ENCODE measurements at places on chromosomes 6 and 20. TPM values are rescaled to one million over a fixed set of nuclear protein-coding genes. Genes with fewer than 3 reads are reported as not detected.

GRCh38 chr20:46011631-46012482 is 3.1 kb downstream of the MMP9 start:
- no peaks in the 10 kb centered on the region for H3K36me3 ChIP-seq
- peaks cover 58% of the 10 kb centered on the region for H3K27me3 ChIP-seq
- H3K27ac ChIP-seq = no peak overlapping the region
- DNase-seq = peak; percentile 79
- H3K4me1 ChIP-seq = peaks cover 63% of the 10 kb centered on the region

- H3K27me3 ChIP-seq = peaks cover 11% of the 10 kb centered on the region
- peak overlapping the region; percentile 94 for H3K27ac ChIP-seq
- DNase-seq = peak; percentile 75
- peaks cover 19% of the 10 kb centered on the region for H3K36me3 ChIP-seq
- peak overlapping the region; percentile 90 for H3K4me3 ChIP-seq
Observed at GRCh38 chr6:45421709-45422502, 44.2 kb upstream of the SUPT3H start.

DNA sequence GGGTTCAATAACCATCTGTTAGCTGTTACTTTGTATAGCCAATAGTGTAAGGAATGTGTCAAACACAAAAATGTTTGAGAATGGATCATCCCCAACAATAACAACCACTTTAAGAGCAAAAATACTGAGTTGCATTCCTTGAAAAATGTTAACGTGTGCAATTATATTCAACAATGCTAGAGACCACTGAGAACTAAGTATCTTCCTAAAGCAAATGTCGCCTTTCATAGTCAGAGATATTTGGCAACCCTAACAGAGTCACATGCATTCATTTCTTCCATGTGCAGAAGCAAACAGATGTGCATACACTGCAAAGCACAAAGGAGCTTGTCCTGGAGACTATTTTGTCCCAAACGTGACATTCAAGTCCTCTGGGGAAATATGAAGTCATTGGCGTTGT is 448.6 kb downstream of the GJA1 start:
- no peaks in the 10 kb centered on the region for H3K36me3 ChIP-seq
- no peaks in the 10 kb centered on the region for H3K27me3 ChIP-seq
- no peak overlapping the region for H3K27ac ChIP-seq
- no peak for DNase-seq

The ID4 gene
- total RNA-seq = not detected

The SLC12A5 gene
- 0.49 TPM for total RNA-seq

DNA sequence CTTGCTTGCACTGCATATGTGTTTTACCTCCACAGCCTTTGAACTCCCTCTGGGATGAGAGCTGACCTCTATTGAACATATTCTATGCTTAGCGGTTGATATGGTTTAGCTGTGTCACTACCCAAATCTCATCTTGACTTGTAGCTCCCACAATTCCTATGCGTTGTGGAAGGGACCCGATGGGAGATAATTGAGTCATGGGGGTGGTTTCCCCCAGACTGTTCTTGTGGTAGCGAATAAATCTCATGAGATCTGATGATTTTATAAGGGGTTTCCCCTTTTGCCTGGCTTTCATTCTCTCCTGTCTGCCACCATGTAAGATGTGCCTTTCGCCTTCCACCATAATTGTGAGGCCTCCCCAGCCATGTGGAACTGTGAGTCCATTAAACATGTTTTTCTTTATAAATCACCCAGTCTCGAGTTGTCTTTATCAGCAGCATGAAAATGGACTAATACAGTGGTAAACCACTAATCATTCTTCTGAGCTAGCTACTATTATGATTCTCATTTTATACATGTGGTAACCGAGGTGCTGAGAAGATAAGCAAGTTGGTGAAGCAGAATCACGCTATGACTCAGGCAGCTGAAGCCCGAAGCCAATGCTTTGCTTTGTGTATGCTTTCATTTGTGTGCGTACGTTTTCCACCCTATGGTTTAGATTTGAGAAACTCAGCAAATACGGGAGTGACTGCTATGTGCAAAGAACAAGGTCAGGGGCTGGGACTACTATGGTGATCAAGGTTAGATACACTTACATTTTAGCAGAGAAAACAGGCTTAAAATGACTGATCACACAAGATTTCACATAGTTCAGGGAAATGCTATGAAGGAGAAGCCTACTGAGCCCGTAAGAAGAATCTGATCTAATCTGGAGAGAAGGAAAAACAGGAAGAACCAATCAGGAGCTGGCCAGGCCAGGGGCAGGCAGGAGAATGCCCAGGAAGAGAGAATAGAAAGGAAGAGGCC is 363.5 kb downstream of the ESR1 start:
- peaks cover 51% of the 10 kb centered on the region for H3K4me1 ChIP-seq
- peak overlapping the region; percentile 96 for H3K27ac ChIP-seq
- DNase-seq = peak; percentile 80
- no peaks in the 10 kb centered on the region for H3K27me3 ChIP-seq
- peak overlapping the region; percentile 53 for H3K4me3 ChIP-seq

GRCh38 chr6:136137008-136137692 is 113.0 kb downstream of the MTFR2 start:
- H3K36me3 ChIP-seq = peaks cover 2% of the 10 kb centered on the region
- no peak for DNase-seq
- no peak overlapping the region for H3K4me3 ChIP-seq
- no peaks in the 10 kb centered on the region for H3K27me3 ChIP-seq
- H3K4me1 ChIP-seq = no peaks in the 10 kb centered on the region

- peak overlapping the region; percentile 37 for H3K27ac ChIP-seq
- no peak overlapping the region for H3K4me3 ChIP-seq
- H3K27me3 ChIP-seq = no peaks in the 10 kb centered on the region
- DNase-seq = no peak
- H3K36me3 ChIP-seq = peaks cover 35% of the 10 kb centered on the region
- H3K4me1 ChIP-seq = peaks cover 77% of the 10 kb centered on the region
Observed at GRCh38 chr6:142824426-142824825, 120.5 kb downstream of the HIVEP2 start.

GRCh38 chr20:45432294-45432693 is 16.4 kb downstream of the PIGT start:
- H3K36me3 ChIP-seq = peaks cover 13% of the 10 kb centered on the region
- H3K27me3 ChIP-seq = no peaks in the 10 kb centered on the region
- DNase-seq = no peak
- H3K27ac ChIP-seq = no peak overlapping the region

DNA sequence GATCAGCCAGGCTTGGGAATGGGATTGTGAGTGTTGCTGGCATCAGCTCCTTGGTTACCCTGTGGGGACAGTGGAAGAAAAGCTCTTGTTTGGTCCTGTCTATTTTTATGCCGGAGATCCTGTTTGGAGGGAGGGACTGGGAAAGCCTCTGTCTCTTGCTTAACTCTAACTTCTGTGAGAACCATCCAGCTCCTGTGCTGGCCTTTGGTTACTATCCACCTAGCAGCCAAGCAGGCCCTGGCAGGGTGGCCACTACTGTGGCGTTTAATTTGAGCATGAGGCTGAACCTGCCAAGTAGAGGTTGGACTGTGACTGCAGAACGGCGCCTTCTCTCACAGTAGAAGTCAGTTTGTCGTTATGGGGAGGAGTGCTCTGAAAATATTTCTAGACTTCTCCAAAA is 193.3 kb downstream of the UTRN start:
- peak overlapping the region; percentile 30 for H3K27ac ChIP-seq
- peaks cover 24% of the 10 kb centered on the region for H3K36me3 ChIP-seq
- peaks cover 6% of the 10 kb centered on the region for H3K4me1 ChIP-seq
- no peak for DNase-seq
- H3K4me3 ChIP-seq = no peak overlapping the region

GRCh38 chr20:19828232-19828631 is 70.2 kb downstream of the RIN2 start:
- H3K27me3 ChIP-seq = peaks cover 7% of the 10 kb centered on the region
- no peak overlapping the region for H3K4me3 ChIP-seq
- H3K27ac ChIP-seq = no peak overlapping the region

The DCDC2 gene
- total RNA-seq = 0.23 TPM

DNA sequence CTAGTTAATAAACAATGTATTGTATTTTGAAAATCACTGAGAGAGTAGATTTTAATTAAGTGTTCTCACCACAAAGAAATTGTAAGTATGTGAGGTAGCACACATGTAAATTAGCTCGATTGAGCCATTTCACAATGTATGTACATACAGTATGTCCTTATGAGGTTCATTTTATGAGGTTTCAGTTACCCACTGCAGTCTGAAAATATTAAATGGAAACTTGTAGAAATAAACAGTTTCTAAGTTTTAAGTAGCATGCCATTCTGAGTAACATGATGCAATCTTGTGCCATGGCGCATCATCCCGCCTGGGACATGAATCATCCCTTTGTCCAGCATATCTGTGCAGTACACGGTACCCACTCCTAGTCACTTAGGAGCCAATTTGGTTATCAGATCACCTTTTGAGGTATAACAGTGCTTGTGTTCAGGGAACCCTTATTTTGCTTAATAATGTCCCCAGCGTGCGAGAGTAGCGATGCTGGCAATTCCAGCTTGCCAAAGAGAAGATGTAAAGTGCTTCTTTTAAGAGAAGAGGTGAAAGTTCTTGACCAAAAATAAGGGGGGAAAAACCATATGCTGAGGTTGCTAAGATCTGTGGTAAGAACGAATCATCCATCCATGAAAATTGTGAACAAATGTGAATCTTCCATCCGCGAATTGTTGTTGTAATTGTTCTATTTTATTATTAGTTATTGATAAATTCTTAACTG is 64.7 kb downstream of the KCNS1 start:
- no peak overlapping the region for H3K4me3 ChIP-seq
- peak; percentile 83 for DNase-seq
- peaks cover 55% of the 10 kb centered on the region for H3K36me3 ChIP-seq
- peaks cover 80% of the 10 kb centered on the region for H3K4me1 ChIP-seq
- peak overlapping the region; percentile 95 for H3K27ac ChIP-seq

DNA sequence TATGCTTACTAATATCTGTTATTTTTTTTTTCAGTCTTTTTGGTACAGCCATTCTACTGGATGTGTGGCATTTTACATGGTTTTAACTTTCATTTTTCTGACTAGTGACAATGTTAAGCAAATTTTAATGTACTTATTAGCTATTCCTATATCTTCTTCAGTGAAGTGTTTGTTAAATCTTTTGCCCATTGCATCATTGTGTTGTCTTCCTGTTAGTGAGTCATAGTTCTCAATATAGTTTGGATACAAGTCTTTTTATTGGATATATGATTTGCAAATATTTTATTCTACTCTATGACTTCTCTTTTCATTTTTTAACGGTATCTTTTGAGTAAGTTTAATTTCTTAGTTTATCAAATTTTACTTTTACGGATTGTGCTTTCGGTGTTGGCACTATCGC is 519.4 kb downstream of the CDKAL1 start:
- H3K27me3 ChIP-seq = no peaks in the 10 kb centered on the region
- peaks cover 37% of the 10 kb centered on the region for H3K36me3 ChIP-seq
- no peak for DNase-seq

Measured in activated CD4-positive, alpha-beta T cell treated with anti-CD3 and anti-CD28 coated beads for 36 hours (primary cell).